ENCODE measurements at places on chromosomes 6 and 20. TPM values are rescaled to one million over a fixed set of nuclear protein-coding genes. Genes with fewer than 3 reads are reported as not detected.

RIPOR2 gene
- total RNA-seq = 0.73 TPM

MAFB gene
- 0.15 TPM for total RNA-seq

ID4 gene
- total RNA-seq = 0.86 TPM

BPI gene
- not detected for total RNA-seq

ENPP5 gene
- not detected for total RNA-seq

PGC gene
- total RNA-seq = 0.09 TPM

CHMP4B gene
- total RNA-seq = 149 TPM

NXT1 gene
- 74.5 TPM for total RNA-seq

ACTR5 gene
- total RNA-seq = 8.7 TPM

LGSN gene
- total RNA-seq = 2.4 TPM

OSER1 gene
- total RNA-seq = 56.1 TPM

ARMH2 gene
- not detected for total RNA-seq

SNAP91 gene
- 0.14 TPM for total RNA-seq

ZSCAN23 gene
- total RNA-seq = not detected

CCN5 gene
- 31.4 TPM for total RNA-seq

RUNX2 gene
- 1.4 TPM for total RNA-seq

NKX2-4 gene
- total RNA-seq = not detected

PDE10A gene
- total RNA-seq = 22.6 TPM

PLEKHG1 gene
- 0.45 TPM for total RNA-seq

IDH3B gene
- 128 TPM for total RNA-seq

ANGPT4 gene
- 0.03 TPM for total RNA-seq

VSTM2L gene
- total RNA-seq = 27.9 TPM

CALHM5 gene
- total RNA-seq = 0.09 TPM

BMP5 gene
- total RNA-seq = not detected

CYP39A1 gene
- total RNA-seq = 0.07 TPM

ZNF335 gene
- 9.5 TPM for total RNA-seq

CRYBG1 gene
- total RNA-seq = 0.56 TPM

RSPH3 gene
- total RNA-seq = 5.5 TPM

SOBP gene
- 0.60 TPM for total RNA-seq

HLA-DOA gene
- total RNA-seq = not detected

FOXS1 gene
- total RNA-seq = 0.53 TPM

TSBP1 gene
- not detected for total RNA-seq
